Daoy (cell line): ENCODE measurements at places on chromosomes 3 and 15. TPM values are rescaled to one million over a fixed set of nuclear protein-coding genes. Genes with fewer than 3 reads are reported as not detected.
A peak's percentile ranks its signal among the peaks of the same experiment; 100 is the strongest.

DNA sequence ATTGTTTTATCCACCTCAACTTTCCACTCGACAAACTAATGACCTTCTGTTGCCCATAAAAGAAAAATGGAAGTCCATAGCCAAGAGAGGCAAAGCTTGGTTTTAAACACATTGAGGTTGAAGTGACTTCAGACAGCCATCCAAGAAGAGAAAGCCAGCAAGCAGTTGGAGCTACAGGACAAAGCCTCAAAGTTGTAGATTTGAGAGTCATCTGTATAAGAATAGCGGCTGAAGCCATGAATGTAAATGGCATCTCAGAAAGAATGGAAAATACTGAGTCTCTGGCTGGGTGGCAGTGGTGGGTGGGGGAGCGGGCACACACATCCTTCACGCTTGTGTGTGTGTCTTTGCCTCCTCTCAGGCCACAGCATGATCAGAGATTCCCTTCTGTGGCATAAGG is 124.1 kb upstream of the CHRM5 start:
- no peak for DNase-seq

DNA sequence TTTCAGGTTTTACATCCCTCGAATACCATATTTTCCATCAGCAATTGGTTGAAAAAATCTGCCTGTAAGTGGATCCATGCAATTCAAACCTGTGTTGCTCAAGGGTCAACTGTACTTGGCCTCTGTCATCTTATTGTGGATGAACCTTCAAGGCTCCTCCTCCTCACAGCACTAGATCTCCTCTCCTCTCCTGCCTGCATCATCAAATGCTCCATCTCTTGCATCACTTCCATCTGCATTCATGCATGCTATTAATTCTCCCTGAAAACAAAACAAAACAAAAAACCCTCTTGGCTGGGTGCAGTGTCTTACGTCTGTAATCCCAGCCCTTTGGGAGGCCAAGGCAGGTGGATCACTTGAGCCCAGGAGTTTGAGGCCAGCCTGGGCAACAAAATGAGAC is 10.1 kb downstream of the BCL2L10 start:
- DNase-seq, result peak; percentile 70

- DNase-seq, result peak; percentile 49
These were observed 30.0 kb upstream of the SLC2A2 start for GRCh38 chr3:171056528-171056927.

GRCh38 chr3:148223266-148223665 is 474.4 kb upstream of the AGTR1 start:
- no peak for DNase-seq

Gene BCL2A1
- 8.4 and 10.1 TPM in 2 replicates for total RNA-seq

Gene SEMA5B
- total RNA-seq, result not detected in 2 replicates

GRCh38 chr15:39658740-39659139 is 77.9 kb downstream of the THBS1 start:
- DNase-seq, result no peak

- DNase-seq, result no peak
These were observed 405.0 kb downstream of the PDCD6IP start for GRCh38 chr3:34203386-34203785.

DNA sequence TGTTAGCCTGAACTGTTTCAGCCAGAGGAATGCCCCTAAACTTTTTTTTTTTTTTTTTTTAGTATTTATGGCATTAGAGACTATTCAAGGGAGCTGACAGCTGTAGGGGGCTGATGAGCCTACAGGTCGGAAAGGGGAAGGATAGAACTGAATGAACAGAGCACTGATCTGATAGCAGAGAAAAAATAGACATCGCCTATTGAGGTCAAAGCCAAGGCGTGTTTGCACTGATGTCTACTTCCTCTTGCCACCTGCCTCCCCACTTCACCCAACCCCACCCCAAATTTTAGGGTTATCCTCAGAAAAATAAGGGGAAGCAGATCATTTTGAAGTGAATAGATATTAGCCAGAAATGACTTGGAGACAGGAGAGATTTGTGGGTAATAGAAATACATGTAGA is 3.0 kb upstream of the ZMAT3 start:
- DNase-seq, result no peak

DNA sequence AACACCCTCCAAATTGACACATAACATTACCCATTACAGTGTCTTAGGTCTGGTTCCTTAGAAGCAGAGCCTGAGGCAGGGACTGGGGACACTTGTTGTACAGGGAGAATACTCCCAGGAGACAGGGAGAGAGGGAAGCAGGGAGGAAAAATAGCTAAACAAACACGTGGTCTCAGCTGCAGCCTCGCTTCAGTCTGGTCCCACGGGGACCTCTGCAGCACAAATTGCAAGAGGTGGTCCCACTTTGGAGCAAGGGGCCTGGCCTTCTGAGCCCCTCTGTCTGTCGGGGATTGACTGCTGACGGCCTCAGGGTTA is 25.0 kb upstream of the PLA2G4D start:
- DNase-seq, result no peak

Gene NEO1
- total RNA-seq, result 14.5 and 18.1 TPM in 2 replicates

Gene ZNF148
- 18.3 and 22.5 TPM in 2 replicates for total RNA-seq

DNA sequence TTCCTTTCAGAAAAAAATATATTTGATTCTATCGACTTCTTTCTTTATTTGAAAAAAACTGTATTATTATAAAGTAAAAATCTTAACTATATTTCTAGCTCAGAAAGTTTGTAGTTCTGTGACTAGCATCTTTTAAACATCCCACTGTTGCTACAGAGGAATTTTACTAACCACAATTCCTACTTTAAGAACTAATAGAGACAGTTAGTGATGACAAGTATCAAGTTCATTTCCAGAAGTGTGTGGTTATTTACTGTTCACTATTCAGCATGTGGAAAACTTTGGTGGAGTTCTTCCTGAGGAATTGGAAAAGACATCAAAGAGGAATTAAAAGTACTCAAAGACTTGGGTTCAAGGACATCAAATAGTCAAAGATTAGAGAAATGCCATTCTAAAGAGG is 524.1 kb upstream of the CBLB start:
- DNase-seq, result no peak

DNA sequence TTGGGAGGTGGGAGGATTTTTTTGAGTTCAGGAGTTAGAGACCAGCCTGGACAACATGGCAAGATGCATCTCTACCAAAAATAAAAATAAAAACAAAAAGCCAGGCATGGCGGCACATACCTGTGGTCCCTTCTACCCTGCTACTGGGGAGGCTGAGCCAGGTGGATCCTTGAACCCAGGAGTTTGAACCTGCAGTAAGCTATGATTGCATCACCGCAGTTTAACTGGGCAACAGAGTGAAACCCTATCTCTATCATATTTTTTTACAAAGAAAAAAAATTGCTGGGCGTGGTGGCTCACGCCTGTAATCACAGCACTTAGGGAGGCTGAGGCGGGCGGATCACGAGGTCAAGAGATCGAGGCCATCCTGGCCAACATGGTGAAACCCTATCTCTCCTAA is 35.8 kb upstream of the RPN1 start:
- DNase-seq, result no peak

- DNase-seq, result no peak
These were observed 539 bp upstream of the TLNRD1 start for GRCh38 chr15:81000144-81000623.
